Daoy (cell line): ENCODE measurements at places on chromosomes 5 and 9. TPM values are rescaled to one million over a fixed set of nuclear protein-coding genes. Genes with fewer than 3 reads are reported as not detected.

- no peak for DNase-seq
These were observed 403.1 kb upstream of the ZNF608 start for GRCh38 chr5:125149527-125149926.

- no peak for DNase-seq
These were observed 163.3 kb upstream of the LHFPL2 start for GRCh38 chr5:78811866-78812265.

Gene TTC16
- 0.06 TPM in 1 of 2 replicates, not detected in the other for total RNA-seq

Gene RORB
- 2.9 and 3.5 TPM in 2 replicates for total RNA-seq

Gene PCDHB2
- total RNA-seq = 12.1 and 22.4 TPM in 2 replicates
